ENCODE measurements at places on chromosomes 5 and 9.

- DNase-seq: no peak
- H3K36me3 ChIP-seq: no peaks in the 10 kb centered on the region
- no peak overlapping the region for H3K4me3 ChIP-seq
- peaks cover 42% of the 10 kb centered on the region for H3K4me1 ChIP-seq
- H3K27me3 ChIP-seq: no peaks in the 10 kb centered on the region
These were observed 380.0 kb downstream of the ACTL7B start for GRCh38 chr9:108475813-108476212.

DNA sequence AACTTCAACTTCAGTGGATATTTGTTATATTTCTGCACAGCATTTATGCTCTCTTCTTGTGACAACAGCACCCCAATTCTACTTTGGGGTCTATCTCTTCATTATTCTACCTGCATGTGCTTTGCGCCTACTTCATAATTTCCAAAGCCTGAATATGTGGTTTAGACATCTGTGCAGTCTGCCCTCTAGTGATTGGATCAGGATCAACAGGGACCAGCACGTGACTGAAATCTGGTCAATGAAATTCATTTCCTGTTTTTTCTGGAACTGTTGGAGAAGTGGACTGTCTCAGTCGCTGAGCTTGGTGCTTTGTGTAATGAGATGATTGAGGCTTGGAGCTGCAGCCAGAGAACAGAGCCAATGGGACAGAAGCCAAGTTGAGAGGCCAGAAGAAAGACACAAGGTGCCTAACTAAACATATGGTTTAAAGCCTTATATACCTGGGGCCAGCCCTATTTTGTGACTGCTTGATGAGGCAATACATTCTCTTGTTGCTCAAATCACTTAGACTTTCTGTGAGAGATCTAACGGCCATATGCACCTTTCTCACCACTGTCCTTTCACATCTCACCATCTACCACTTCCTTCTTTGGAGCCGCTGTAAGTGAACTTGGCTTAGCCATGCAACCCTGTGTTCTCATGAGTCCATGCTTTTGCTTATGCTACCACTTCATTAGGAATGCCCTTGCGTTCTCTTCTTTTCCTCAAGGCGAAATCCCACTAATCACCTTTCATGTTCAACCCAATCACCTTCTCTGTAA lies 68.8 kb upstream of the PPP2R2B start:
- no peak overlapping the region for H3K27ac ChIP-seq
- H3K27me3 ChIP-seq: no peaks in the 10 kb centered on the region
- no peak for DNase-seq
- H3K4me3 ChIP-seq: no peak overlapping the region

- H3K36me3 ChIP-seq: no peaks in the 10 kb centered on the region
- peaks cover 9% of the 10 kb centered on the region for H3K4me1 ChIP-seq
- H3K4me3 ChIP-seq: no peak overlapping the region
- DNase-seq: no peak
- peaks cover 10% of the 10 kb centered on the region for H3K27me3 ChIP-seq
These were observed 18.1 kb downstream of the ADAMTS2 start for GRCh38 chr5:179327021-179327735.

DNA sequence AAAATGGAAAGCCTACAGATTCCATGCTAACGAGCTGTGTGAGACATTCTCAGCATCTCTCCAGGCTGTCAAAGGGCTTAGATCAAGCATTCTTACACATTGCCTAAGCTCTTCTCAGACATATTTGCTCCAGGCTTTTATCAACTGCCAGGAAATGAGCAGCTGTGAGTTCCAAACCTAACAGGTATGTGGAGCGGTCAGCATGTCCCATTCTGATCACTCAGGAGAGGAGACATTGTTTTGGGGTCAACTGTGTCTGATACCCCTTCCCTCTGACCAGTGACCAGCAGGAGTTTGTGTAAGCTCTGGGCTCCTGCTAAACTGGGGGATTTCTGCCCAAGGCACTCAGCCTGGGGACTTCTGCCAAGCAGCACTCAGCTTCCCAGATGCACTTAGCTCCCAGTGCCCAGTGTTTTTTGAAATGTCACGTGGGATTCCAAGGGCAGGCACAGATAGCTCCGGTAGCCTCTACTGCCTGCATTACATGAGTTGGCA lies 229.1 kb downstream of the SEC61B start:
- H3K27ac ChIP-seq: no peak overlapping the region
- no peak overlapping the region for H3K4me3 ChIP-seq
- peaks cover 5% of the 10 kb centered on the region for H3K27me3 ChIP-seq
- no peaks in the 10 kb centered on the region for H3K36me3 ChIP-seq

- DNase-seq: no peak
- no peaks in the 10 kb centered on the region for H3K36me3 ChIP-seq
- no peak overlapping the region for H3K4me3 ChIP-seq
- no peaks in the 10 kb centered on the region for H3K4me1 ChIP-seq
- H3K27me3 ChIP-seq: no peaks in the 10 kb centered on the region
These were observed 397.5 kb downstream of the HTR1A start for GRCh38 chr5:63564789-63565188.

DNA sequence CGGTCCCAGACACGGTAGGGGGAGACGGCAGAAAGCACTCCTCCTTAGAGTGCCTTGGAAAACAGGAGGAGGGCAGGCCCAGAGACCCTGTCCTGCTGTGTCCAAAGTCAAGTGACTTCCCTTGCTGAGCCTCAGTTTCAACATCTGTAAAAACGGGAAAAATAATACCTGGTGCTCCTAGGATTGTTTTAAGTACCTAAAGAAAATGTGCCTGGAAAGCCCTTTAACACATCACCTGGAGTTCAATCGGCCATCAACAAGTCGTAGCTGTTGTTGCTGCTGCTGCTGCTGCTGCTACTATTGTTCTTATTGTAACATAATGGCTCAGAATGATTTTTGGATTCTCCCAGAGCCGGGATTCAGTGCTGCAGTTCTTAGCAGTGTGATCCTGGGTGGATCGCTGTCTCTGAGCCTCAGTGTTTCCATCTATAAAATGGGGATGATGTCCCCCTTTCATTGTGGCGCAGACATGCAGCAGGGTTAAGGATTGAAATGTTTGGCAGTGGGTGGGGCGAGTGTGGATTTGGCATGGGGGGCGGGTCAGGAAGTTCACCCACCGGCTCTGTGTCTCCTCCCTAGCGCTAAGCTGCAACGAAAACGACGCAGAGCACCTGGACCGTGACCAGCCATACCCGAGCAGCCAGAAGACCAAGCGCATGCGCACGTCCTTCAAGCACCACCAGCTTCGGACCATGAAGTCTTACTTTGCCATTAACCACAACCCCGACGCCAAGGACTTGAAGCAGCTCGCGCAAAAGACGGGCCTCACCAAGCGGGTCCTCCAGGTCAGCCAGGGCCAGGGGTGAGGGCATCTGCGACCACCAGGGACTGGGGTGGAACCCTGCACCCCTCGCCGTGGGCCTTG lies 9.2 kb downstream of the LHX2 start:
- peaks cover 37% of the 10 kb centered on the region for H3K4me1 ChIP-seq
- H3K4me3 ChIP-seq: no peak overlapping the region
- H3K36me3 ChIP-seq: no peaks in the 10 kb centered on the region
- no peak overlapping the region for H3K27ac ChIP-seq
- no peak for DNase-seq

DNA sequence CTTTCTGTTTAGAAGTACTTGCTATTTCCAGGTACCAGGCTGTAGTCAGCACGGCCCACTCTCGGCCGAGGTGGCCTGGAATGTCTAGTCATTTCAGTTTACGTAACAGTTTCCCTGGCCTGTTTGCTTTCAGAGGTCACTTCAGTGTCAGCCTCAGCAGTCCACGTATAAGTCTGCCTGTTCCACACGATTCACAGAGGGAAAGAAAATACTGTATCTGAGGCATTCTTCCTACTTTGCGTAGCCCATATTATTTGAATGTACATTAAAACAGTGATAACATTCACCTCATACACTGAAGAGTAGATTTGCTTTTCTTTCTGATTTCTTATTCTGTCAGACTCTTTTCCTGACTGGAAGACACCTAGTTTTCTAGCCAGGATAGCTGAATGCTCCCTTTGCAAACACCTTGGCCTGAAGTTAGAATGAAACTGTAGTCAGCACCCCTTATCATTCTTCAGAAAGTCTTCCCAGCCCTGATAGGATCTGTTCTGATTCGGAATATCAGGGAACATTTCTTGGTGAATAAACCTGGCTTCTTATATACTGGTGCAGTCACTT lies 140.9 kb downstream of the AOPEP start:
- H3K36me3 ChIP-seq: no peaks in the 10 kb centered on the region
- peak overlapping the region; percentile 79 for H3K27ac ChIP-seq
- no peak overlapping the region for H3K4me3 ChIP-seq

DNA sequence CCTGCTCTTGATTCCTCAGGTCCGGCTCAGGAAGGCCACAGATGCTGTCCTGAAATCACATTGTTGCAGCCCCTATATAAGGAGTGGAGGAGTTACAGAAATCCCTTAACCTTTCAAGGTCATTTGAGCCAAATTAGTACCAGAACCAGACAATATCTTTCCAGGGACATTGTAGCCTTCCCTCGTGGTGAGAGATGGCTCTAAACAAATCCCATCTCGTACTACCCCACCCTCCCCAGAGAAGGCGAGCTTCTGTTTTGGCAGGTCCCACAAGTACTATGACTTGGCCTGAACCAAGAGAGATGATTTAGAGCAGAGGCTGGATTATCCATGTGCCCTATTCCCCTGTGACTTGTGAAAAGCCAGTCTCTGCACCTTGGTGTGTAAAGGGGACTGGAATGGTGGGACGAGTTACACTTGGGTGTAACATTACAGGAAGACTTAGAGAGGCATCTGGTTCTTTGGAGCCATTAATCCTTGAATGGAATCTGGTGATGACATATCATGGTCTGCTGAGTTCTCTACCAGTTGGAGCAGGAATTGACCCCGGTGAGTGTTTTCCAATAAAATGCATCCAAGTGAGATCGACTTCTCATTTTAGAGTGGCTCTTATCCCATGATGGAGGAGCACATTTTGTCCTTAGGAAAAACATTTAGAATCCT lies at the start of gene FAM240B:
FAM240B (minus strand) TSS at position 51 of the 663 bp plus-strand sequence. CDS start 16,134 bp downstream, outside the sequence.
- H3K27ac ChIP-seq: no peak within 1 kb of the TSS
- H3K4me1 ChIP-seq: no peaks in the 10 kb centered on the region
- no peaks in the 10 kb centered on the region for H3K27me3 ChIP-seq
- H3K4me3 ChIP-seq: no peak within 1 kb of the TSS

- H3K27me3 ChIP-seq: peaks cover 28% of the 10 kb centered on the region
- no peak for DNase-seq
- H3K36me3 ChIP-seq: no peaks in the 10 kb centered on the region
- no peaks in the 10 kb centered on the region for H3K4me1 ChIP-seq
These were observed 3.9 kb upstream of the LCN9 start for GRCh38 chr9:135659252-135659651.

GRCh38 chr9:4762886-4763541 lies 22.0 kb upstream of the AK3 start:
- H3K27me3 ChIP-seq: no peaks in the 10 kb centered on the region
- no peak for DNase-seq
- peak overlapping the region; percentile 20 for H3K4me3 ChIP-seq
- no peaks in the 10 kb centered on the region for H3K36me3 ChIP-seq
- peaks cover 15% of the 10 kb centered on the region for H3K4me1 ChIP-seq
- H3K27ac ChIP-seq: no peak overlapping the region

GRCh38 chr9:109101810-109102209 lies 17.9 kb downstream of the TMEM245 start:
- no peak for DNase-seq
- no peaks in the 10 kb centered on the region for H3K27me3 ChIP-seq
- H3K36me3 ChIP-seq: no peaks in the 10 kb centered on the region
- H3K27ac ChIP-seq: peak overlapping the region; percentile 67

- H3K36me3 ChIP-seq: no peaks in the 10 kb centered on the region
- no peak overlapping the region for H3K4me3 ChIP-seq
- DNase-seq: no peak
These were observed 348.7 kb upstream of the GRIN3A start for GRCh38 chr9:102087141-102087540.

DNA sequence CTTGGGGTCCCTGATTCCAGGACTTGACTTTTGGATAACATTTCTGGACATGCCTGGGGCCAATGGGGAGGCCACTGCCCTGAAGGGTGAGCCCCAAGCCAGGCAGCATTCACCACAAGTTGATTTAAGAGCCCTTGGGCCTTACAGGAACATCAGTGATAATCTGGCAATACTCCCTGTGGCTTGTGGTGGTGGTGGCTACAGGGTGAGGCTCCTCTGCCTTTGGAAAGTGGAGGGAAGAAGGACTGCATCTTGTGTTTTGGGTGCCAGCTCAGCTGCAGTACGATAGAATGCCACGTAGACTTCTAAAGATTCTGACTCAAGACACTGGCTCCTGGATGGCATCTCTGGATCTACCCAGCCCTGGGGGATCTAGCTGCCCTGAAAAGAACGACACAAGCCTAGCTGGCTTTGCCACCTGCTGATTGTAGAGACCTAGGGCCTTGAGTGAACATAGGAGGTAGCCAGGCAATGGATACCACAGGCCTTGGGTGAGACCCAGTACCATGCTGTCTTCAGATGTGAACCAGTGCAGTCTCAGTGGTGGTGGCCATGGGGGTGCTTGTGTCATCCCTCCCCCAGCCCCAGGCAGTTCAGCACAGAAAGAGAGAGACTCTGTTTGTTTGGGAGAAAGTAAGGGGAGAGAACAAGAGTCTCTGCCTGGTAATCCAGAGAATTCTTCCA lies 79.0 kb upstream of the DAP start:
- H3K4me1 ChIP-seq: no peaks in the 10 kb centered on the region
- no peak for DNase-seq
- H3K27ac ChIP-seq: no peak overlapping the region
- no peaks in the 10 kb centered on the region for H3K36me3 ChIP-seq
- H3K4me3 ChIP-seq: no peak overlapping the region
- H3K27me3 ChIP-seq: peaks cover 4% of the 10 kb centered on the region

GRCh38 chr9:33304362-33304761 lies 14.0 kb downstream of the NFX1 start:
- no peak overlapping the region for H3K4me3 ChIP-seq
- no peak for DNase-seq
- H3K27ac ChIP-seq: no peak overlapping the region

DNA sequence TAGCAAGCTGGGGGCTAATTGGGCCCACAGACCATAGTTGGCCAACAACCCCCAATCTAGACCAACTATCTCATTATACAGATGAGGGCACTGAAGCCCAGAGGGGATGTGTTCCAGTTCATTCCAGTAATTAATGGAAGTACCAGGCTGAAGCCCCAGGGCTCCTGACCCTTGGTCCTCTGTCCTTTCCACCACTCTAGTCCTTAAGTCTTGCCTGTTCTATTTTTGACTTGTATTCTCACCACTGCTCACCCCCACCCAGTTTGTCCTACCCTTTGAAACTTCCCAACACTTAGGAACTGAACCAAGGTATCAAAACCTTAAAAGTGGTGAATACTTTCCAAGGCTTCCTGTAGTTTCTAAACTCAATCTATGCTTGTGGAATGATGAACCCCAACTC lies 407.4 kb downstream of the ENC1 start:
- no peak overlapping the region for H3K4me3 ChIP-seq
- H3K36me3 ChIP-seq: no peaks in the 10 kb centered on the region
- no peak for DNase-seq
- H3K4me1 ChIP-seq: no peaks in the 10 kb centered on the region

- H3K4me1 ChIP-seq: peaks cover 45% of the 10 kb centered on the region
- H3K27ac ChIP-seq: peak overlapping the region; percentile 97
- peaks cover 3% of the 10 kb centered on the region for H3K27me3 ChIP-seq
- H3K36me3 ChIP-seq: no peaks in the 10 kb centered on the region
- DNase-seq: peak; percentile 86
- H3K4me3 ChIP-seq: peak overlapping the region; percentile 92
These were observed 598 bp downstream of the MYO10 start for GRCh38 chr5:16935231-16936149.

GRCh38 chr9:34550016-34550680 lies 27.4 kb upstream of the ENHO start:
- H3K4me1 ChIP-seq: peaks cover 17% of the 10 kb centered on the region
- H3K4me3 ChIP-seq: no peak overlapping the region
- no peaks in the 10 kb centered on the region for H3K36me3 ChIP-seq
- H3K27ac ChIP-seq: no peak overlapping the region
